ENCODE measurements at places on chromosomes 2 and 18.

DNA sequence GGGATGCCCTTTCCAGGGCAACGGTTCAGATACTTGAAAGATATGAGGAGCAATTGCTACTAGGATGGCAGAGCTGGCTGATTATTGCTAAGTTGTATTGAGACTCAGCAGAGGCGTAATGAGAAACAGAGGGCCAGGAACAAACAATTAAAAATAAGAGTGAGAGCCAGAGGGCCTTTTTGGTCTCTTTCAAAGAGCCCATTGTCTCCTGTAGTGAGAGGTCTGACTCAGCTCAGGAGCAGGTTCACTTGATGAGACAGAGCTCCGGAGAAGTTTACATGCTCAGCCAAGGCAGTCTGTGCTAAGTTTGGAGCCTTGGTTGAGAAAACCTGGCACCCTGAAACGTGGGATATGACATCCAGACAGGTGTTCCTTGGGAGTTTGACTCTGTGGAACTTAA is 303.9 kb upstream of the DLGAP1 start:
- no peak for DNase-seq

GRCh38 chr2:43220760-43221123 is 5.7 kb downstream of the ZFP36L2 start:
- DNase-seq = no peak

- DNase-seq = no peak
Observed at GRCh38 chr2:45607701-45608100, 3.4 kb downstream of the SRBD1 start.

- no peak for DNase-seq
Observed at GRCh38 chr2:191369034-191369433, 123.8 kb downstream of the MYO1B start.

- DNase-seq = no peak
Observed at GRCh38 chr2:190084704-190085103, 22.2 kb upstream of the MSTN start.

- no peak for DNase-seq
Observed at GRCh38 chr2:46248171-46248570, 49.0 kb upstream of the EPAS1 start.

DNA sequence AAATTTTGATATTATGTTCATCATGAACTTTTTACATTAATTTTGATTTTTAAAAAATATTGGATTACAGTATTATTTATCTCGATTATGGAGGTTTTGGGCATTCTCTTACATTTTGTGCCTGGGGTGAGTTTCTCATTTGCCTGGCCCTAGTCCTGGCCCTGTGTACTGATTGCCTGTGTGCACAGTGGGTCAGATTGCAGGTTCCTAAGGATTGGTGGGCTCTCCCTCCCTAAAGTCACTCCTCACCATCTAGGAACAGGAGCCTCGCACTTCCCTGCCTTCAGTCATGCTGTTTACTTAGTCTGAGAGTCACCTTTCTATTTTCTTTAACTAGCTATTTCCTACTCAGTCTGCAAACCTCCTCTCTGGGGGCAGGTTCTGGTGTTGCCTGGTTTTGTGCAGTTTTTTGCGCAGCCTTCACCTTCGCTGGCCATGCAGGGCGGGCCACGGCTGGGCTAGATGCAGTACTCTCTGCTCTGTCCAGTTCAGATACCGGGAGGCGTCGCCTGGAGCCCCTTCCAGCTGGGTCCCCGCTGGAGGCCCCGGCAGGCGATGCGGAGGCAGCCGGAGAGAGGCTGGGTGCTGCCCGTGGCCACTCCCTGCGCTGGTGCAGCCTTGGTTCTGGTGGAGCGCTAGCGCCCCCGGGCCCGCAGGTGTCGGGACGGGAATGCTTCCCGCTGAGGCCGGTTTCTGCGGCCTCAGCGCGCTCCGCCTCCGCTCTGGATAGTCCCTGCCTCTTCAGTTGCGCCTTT is 23.3 kb upstream of the MC5R start:
- DNase-seq = peak; percentile 45

DNA sequence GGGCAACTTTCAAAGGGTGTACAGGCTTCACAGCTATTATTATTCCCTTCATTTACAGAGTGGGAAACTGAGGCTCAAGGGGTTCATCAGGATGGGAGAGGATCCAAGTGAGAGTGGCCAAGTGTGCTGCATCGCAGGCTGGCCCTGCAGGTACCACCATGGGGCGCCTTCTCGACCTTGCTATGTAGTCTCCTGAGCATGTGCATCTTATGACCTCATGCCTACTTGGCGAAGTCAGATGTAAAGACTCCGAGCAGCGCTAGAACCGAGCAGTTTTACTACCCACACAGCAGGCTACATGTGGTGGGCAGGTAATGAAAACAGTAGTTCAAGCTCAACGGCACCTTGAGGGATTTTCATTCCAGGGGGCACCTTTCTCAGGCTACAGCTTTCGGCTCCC is 42.0 kb downstream of the TFCP2L1 start:
- no peak for DNase-seq

DNA sequence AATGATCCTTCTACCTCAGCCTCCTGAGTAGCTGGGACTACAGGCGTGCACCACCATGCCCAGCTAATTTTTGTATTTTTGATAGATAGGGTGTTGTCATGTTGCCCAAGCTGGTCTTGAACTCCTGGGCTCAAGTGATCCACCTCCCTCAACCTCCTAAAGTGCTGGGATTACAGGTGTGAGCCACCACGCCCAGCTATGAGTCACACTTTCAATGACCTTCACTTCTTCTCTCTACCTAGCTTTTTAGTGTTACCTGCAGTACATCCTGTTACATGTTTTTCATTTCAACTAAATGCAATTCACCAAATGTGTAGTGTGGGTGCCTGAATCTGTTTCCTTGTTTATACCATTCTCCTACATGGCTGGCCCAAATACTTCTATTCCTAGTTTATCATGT is 64.0 kb downstream of the SLC39A10 start:
- no peak for DNase-seq

DNA sequence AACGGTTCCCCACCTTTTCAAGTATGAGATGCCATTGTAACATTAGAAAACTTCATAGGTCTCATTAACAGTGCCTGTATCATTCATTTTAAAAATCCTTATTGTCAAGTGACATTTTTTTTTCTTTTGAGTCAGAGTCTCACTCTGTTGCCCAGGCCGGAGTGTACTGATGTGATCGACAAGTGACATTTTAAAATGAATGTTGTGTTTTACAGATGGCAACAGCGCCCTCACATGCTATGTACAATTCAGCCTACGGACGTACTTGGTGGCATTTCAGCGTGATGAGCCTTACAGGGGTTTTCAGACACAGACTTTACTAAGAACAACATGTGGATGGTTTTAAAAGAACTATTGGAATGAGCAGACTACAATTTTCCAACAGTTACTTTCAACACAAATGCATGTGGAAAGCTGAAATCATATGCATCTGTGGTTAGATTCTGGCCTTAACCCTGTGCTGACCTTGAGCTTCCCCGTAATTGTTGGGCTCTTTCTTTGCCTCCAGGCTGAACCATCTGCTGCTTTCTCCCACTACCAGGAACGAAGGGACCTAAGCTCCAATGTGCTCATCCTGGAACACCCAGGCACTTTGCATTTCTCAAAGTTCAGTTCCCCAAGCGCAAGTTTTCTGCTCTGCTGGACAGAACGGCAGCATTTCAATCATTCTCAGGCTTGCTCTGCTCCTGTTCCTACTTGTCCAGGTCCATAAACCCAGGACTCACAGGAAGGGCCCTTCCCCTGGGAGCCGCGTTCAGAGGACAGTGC is 119.9 kb upstream of the NDUFV2 start:
- DNase-seq = no peak

DNA sequence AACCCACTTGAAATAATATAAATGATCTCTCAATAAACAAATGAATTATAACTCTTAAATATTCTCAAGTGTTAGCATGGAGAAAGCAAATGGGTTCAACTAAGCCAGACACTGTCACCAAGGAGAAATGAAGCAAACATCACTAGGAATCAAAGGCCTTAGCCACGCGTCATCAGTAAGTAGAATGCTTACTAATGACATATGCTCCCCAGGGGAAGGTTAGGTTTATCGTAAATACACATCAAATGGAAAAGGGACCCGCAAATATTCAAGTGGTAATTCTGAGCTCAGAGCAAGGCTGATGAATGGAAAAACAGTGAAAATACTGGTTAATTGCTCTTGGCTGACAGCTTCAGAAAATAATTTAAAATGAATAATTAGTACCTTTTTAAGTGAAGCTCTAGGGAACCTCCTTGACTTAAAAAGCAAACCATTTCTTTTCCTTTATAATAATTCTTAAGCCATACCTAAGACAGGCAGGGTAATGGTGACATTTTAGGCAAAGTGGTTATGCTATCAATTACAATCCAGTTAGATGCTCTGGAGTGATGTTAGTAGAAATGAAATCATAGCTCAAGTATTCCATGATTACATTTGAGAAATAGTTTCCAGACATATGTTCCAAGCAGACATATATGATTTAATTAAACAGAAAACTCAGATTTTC is 101.5 kb downstream of the ALPK2 start:
- DNase-seq = no peak

- DNase-seq = no peak
Observed at GRCh38 chr2:8264981-8265380, 416.9 kb upstream of the ID2 start.

- DNase-seq = no peak
Observed at GRCh38 chr2:46363535-46364170, 66.4 kb downstream of the EPAS1 start.

- DNase-seq = no peak
Observed at GRCh38 chr2:88126772-88127637, 857 bp downstream of the FABP1 start.

GRCh38 chr2:233131936-233132720 is 72.0 kb downstream of the INPP5D start:
- no peak for DNase-seq

Data from amygdala (tissue), 56 donors.